ENCODE measurements at places on chromosomes 7 and 10.

DNA sequence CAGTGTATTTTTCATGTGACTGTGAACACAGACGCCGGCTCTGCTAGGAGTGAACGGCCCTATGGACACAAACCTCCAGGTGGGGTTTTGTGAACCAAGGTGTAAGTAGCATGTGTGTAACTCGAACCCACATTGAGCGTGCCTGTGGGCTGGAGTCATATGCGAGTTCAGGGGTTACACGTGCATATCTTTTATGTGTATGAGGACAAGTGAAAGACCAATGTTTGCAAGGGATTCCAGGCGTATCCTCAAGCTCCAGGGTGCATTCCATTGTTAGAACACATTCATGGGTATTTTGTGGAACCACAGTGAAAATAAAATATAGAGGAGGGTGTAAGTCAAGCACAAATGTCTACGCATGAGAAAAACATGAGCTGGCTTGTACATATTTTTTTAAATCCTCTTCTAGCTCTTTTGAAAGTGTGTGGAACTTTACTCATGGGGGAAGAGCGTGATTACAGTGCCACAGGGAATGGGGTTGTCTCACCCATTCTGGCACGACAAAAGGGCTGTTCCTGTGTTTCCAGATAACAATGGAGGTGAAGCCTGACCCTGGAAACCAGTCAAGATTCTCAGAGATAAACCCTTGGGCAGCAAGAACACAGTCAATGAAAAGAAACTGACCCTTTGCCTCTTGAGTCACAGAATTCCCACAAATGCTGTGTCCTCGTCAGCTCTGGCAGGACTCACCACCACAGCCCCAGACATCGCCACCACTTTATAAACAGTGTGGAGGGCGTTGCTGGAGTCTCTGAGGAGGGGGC is 37.0 kb upstream of the GOT1 start:
- no peak for DNase-seq

DNA sequence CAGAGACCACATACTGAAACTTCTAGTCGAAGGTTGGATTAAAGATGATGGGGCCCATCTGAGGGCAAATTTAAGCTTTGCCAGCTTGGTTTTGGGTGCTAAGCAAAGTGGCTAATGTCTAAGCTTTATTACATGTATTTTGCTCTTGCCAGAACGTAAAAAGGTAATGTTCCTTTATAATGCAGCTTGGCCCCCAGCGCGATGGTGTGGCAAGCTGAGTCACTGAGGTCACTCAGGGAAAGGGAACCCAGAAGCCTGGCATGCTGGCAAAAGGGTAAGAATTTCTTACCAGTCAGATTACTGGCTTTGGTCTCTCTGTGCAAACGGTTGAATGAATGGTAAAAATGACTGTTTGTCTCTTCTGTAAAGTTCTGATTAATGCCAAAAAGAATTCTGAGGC is 158.3 kb upstream of the KCND2 start:
- no peak for DNase-seq

DNA sequence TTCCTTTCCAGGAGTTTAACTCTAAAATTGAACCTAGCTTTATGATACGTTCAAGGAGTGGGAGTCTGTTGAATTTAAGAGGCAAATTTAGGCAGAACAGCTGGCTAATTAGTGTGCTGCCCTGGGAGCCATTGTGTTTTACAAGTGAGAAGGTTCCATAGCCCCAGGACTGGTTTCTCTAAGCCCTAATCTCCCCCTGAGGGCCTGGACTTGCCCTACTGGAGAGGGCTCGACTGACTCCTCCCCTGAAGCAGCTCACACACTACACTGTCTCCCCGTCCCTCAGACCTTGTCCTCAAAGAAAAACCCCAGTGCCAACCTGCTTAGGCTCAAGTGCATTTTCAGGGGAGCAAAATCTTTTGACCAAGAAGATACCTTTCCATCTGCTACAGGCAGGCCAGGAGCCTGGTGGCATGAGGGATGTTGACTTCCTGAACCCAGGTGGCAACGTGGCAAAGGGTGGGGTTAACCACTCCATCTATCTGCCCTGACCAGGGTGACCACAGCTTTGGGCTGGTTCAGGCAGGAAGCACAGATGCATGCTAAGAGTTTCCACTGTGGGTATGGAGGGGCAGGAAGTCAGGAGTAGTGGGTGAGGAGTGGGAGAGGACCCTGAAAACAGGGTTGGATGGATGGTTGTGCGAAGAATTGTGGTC is 68.9 kb upstream of the CARD11 start:
- DNase-seq, result no peak

GRCh38 chr7:16708980-16709379 is 44.6 kb upstream of the TSPAN13 start:
- no peak for DNase-seq

GRCh38 chr10:124340033-124340760 is 78.5 kb downstream of the OAT start:
- no peak for DNase-seq

All from stimulated activated CD8-positive, alpha-beta memory T cell treated with anti-CD3 and anti-CD28 coated beads, Interleukin-4, amount 100 ng/mL, for 1 hour (primary cell).